ENCODE measurements at places on chromosomes 5 and 9.

- DNase-seq = no peak
Observed at GRCh38 chr9:84121991-84122523, 141.5 kb downstream of the RMI1 start.

DNA sequence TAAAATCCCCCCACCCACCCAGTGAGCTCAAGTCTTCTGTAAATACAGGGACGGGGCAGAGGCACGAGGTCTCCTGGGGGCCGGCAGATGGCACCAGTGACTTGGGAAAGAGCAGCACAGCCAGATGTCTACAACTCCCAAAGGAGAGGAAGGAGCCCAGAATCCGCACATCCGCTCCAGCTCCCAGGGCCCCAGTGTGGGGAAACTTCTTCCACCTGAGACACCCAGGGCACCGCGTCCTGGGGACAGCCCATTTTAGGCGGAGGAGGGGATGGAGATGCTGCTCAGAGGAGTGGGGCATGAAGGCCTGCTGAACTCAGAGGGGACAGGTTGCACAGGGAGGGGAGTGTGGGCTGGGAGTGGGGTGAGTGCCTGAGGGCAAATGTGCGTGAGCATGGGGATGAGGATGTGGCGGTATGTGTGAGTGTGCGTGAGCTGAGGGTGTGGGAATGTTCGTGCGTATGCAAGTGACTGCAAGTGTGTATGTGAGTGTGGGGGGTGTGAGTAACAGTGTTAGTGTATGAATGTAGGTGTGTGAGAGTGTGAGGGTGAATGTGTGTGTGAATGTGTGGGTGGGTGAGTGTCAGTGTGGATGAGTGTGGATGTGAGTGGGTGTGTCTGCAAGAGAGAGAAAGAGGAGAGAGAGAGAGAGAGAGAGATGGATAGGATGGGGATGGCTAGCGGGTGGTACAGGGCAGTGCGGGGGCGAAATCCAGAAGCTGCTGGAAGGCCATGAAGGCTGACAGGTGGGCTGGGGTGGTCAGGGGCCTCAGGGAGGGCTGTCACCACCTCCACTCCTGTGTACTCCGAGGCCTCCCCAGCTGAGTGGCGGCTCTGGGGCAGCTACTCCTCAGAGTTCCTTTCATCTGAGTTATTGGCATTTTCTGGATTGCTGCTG is 63.5 kb downstream of the DUSP1 start:
- DNase-seq = peak; percentile 72

DNA sequence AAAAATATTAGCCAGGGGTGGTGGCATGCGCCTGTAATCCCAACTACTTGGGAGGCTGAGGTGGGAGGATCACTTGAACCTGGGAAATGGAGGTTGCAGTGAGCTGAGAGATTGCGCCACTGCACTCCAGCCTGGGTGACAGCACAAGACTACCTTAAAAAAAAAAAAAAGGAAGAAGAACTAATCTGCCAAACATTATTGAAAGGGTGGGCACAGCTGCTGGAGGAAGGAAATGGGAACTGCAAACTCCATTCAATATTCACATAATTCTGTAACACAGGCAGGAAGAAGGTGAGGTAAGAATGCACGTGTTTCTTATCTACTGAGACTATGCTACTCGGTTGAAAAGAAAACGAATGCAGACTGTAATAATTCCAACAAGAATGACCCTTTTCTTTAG is 121.1 kb upstream of the GNA14 start:
- no peak for DNase-seq

GRCh38 chr9:125844611-125845010 is 97.4 kb downstream of the PBX3 start:
- DNase-seq = no peak

DNA sequence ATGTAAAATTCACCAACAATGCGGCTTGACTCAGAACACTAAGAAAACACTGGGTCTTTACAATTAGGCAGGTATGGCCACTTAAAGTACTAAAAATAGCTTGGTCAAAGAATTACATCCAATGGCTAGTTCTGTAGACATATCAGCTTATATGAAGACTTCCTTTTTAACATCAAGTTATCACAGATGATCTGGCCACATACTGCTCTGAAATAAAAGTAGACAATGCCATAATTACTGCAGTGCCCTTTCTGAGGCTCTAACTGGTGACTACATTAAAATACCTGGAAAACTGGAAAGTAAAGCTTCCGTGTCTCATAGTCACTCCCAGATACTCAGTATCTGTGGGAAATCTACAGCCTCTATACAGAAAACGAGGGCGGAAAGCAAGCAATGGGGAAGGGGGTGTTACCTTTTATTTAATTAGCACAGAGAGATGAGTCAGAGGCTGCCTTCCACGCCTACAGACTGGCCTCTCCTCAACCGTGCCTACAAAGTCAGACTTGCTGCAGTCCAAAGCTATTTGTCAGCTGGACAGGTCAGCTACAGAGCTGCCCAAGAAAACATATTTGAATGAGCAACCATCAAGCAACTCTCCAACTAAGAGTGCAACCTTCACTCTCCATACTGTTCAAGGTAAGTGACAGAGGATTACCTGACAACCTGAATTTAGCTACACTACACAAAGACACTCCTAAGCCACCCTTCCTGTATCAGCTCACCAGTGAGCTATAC is 8.7 kb downstream of the SERINC5 start:
- no peak for DNase-seq

DNA sequence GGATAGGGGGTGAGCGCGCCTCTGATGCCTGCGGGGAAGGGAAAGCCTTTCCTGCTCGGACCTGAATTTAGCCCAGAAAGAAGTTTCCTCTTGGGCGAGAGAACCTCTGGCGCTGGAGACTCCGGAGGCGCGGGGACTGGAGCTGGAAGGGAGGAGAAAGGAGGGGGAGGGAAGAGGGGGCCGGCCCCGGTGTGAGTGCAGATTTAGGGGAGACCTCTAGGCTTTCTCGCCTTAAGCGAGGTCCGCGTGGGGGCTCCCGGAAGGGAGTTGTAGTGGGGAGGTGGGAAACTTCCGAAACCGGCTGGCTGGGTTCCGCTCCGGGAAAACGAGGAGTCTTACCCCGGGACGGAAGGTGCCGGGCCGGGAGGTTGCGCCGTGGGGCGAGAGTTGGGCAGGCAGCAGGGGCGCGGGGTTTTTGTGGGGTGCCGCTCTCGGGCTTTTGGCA is 1.3 kb downstream of the PCSK5 start:
- no peak for DNase-seq

DNA sequence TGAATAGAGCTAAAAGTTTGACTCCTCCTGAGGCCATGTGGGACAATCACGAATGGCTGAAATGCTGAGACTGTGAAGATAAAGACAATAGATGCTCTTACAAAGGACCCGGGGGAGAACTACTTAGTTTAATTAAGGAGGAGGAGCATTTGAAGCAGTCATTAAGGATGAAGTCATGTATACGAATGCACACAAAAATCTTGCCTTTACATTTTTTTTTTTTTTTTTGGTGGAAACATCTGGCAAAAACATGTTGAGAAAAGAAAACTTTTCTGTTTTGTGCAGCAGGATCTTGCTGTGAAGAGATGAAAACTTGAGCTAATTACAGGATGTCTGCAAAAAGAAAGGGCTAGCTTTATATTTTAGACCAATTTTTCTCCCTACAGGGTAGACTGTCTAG is 42.3 kb upstream of the NR3C1 start:
- no peak for DNase-seq

- DNase-seq = no peak
Observed at GRCh38 chr5:137245438-137245837, 253.7 kb downstream of the SPOCK1 start.

DNA sequence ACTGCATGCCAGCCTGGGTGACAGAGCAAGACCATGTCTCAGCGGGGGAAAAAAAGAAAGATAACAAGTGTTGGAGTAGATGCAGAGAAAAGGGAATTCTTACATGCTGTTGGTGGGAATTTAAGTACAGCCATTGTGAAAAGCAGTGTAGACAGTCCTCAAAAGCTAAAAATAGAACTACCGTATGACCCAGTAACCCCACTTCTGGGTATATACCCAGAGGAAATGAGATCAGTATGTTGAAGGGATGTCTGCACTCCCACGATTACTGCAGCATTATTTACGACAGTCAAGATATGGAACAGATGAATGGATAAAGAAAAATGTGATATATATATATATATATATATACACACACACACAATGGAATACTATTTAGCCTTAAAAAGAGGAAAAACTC is 225.3 kb upstream of the SLC24A2 start:
- DNase-seq = no peak

DNA sequence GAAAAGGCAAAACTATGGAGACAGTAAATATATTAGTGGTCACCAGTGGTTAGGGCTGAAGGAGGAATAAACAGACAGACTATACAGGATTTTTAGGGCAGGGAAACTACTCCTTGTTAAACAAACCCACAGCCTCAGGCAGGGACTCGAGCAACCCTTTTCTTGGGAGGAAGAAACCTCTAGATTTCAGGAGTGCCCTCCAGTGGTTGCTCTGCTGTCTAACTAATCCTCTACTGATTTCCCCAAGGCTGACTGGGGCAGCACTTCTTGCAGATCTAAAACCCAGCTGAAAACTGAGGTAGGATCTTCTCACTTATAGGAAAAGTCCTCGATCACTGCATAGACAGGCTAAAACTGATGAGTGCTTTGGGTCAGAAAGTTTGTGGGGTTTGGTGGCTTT is 176.8 kb downstream of the ISOC1 start:
- DNase-seq = no peak

- no peak for DNase-seq
Observed at GRCh38 chr5:145220481-145220880, 614.7 kb downstream of the PRELID2 start.

DNA sequence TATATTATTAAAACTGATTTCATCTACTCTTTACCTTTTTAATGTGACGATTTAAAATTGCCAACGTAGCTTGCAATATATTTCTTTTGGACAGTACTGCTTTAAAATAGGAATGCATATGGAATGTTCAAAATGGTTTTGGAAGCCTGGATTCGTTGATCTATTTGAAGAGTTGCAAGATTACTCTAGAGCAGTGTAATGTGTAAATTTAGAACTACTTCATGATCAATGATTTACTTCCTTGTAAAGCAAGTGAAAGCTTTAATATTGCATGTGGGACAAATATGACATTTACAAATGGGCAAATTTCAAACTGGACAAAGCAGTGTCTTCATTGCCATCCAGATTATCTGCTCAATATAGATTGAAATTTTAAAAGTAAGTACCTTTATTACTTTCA is 38.3 kb downstream of the PARP8 start:
- no peak for DNase-seq

GRCh38 chr5:63825984-63826383 is 136.3 kb downstream of the HTR1A start:
- no peak for DNase-seq

DNA sequence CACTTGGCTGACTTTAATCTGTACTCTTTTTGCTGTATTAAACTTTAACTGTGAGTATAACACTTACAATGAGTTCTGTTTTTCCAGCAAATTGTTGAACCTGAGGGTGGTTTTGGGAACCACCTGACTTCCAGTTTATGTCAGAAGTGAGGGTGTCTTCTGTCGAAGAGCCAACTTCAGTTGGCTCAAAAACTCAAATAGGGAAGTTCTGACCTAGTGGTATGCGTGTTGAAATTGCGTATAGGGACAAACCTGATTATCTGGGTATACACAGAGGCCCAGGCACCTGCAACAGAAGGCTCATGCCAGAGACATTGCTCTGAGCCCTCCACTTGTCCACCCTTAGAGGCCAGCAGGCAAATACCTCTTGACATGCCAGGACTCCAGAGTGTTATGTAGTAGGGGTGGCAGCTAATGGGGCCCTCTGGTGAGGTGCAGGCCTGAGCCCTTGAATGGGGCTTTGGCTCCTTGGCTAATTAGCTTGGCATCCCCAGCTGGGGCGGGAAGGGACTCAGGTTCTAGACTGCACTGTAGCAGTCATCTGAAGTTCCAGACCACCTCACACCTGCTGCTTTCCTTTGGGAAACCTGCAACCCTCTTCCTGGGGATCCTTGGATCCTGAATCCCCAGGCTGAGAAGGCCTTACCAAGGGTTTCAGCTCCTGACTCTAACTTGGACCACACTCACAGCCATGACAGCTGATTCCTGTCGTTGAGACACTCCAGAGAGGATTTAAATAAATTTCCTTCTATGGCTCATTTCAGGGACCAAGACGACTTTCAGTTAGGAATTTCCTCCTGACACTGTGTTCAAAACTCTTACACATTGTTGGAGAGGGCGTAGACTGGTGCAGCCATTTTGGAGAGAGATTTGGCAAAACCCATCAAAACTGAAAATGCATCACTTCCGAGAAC is 189.6 kb downstream of the HSPA4 start:
- no peak for DNase-seq

GRCh38 chr9:110330484-110331105 is 7.1 kb downstream of the TXNDC8 start:
- DNase-seq = no peak

DNA sequence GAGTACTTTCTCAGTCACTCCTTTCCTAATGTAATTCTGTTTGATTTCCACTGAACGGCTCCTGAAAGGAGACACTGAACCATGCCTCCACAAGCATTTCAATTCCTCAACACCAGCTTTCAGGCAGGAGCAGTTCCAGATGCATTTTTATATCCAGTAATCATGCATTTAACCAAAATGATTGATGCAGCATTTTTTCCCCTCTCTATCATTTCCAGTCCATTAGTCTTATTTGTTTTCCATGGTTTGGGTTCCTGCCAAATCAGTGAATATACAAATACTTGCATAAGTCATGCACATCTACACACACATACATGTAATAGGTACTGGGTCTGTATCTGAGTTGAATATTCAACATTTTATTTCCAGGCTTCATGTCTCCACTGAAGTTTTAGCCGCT is 122.7 kb downstream of the GRIA1 start:
- DNase-seq = peak; percentile 2

DNA sequence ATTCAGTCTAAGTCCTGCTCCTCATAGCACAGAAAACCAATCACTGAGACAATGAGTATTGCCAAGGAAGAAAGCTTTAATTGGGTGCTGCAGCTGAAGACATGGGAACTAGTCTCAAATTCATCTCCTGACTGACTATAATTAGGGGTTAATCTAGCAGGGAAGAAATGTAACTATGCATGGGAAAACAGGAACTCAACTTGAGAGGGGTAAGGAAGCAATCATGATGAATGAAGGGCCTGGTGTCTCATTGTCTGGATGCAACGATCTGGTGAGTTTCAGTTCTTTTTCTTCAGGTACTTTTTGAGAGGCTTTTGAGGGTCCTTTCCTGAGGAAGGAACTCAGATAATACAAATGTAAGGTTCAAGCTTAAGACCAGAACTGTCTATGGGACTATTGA is 24.0 kb upstream of the OCLN start:
- no peak for DNase-seq

GRCh38 chr5:107542428-107542827 is 128.3 kb downstream of the EFNA5 start:
- no peak for DNase-seq

Measured in NCI-H526 (cell line).